Bronchial smooth muscle cell (primary cell): ENCODE measurements at places on chromosomes 3 and 15. TPM values are rescaled to one million over a fixed set of nuclear protein-coding genes. Genes with fewer than 3 reads are reported as not detected.

The HPS3 gene
- 19.1 and 23.6 TPM in 2 replicates for total RNA-seq

The LMCD1 gene
- 2.8 and 2.9 TPM in 2 replicates for total RNA-seq

The RPL4 gene
- total RNA-seq = 1,294 and 2,763 TPM in 2 replicates

The PEX5L gene
- total RNA-seq = 0.34 and 0.63 TPM in 2 replicates

The OIP5 gene
- 0.17 and 1.3 TPM in 2 replicates for total RNA-seq
